ENCODE measurements at places on chromosomes 13 and 19.

GRCh38 chr19:16587833-16588823 is 15.9 kb upstream of the SLC35E1 start:
- DNase-seq: no peak

DNA sequence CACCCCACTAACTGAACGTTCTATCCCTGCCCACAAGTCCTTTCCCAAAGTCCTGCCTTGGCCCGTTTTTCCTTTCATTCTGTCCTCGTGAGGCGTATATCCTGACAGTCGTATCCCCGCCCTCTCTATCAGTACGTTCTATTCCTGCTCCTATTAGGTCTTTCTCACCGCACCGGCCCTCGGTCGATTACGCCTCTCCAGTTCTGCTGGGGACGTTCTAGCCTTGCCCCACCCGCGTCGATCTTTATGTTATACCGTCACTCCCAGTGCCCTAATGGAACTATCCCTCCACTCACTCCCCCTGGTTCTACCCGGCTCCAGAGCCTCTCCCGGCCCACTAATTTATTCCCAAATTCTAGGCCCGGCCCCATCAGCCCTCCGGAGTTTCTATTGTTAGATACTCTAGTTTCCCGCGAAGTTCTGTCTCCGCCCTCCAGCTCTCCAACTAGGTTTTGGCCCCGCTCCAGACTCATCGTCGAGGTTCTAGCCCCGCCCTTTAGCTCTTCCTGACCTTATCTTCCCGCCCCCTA is 2.0 kb downstream of the PLAUR start:
- DNase-seq: no peak

- DNase-seq: no peak
Measured at GRCh38 chr13:109802936-109803335, 16.6 kb upstream of the IRS2 start.

DNA sequence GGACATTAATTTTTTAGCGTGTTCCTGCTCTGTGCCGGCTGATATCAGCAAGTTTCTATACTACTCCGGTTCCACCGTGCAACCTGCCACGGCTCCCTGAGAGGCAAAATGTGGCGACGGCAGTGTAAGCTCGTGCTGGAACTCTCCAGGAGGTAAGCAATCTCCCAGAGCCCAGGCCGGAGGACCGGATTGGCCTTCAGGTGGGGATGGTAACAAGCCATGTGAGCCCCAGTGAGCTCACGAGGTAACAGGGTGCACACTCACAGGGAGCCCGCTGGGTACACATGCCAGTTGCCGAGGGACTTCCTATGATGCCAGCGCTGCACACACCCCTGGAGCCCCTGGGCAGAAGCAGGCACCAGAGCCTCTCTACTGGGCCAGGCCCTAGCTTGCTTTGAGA is 38.5 kb downstream of the NAXD start:
- no peak for DNase-seq

GRCh38 chr19:42074513-42075363 is 1.2 kb upstream of the ZNF574 start:
- no peak for DNase-seq

DNA sequence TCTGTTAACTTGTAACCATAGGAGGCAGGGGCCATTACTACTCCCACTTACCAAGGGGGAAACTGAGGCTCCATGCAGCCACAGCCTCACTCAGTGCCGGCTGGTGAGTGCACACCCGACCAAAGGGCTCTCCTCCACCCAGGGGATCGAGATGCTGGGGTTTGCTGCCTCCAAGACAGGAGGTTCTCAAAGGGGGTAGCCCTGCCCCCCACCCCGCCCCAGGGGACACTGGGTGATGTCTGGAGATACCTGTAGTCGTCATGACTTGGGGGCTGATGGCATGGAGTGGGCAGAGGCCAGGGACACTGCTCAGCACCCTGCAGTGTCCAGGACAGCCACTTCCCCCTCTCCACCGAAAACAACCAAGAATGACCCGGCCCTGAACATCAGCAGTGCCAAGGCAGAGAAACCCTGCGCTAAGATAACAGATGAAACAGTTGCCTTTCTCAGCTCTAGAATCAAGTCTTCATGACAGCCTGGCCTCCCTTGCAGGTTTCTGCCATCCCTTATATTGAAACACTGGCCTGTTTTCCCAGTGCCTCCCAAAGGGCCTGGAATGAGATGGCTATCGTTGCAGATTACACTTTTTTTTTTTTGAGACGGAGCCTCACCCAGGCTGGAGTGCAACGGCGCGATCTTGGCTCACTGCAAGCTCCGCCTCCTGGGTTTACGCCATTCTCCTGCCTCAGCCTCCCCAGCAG is 3.3 kb downstream of the REEP6 start:
- no peak for DNase-seq

- no peak for DNase-seq
Measured at GRCh38 chr19:15721268-15721667, 6.6 kb upstream of the OR10H2 start.

- peak; percentile 89 for DNase-seq
Measured at GRCh38 chr13:36818804-36819738, at the start of gene RFXAP. TSS of gene RFXAP (plus strand) at chr13:36819222. CDS start at chr13:36819358, 136 bp downstream.

DNA sequence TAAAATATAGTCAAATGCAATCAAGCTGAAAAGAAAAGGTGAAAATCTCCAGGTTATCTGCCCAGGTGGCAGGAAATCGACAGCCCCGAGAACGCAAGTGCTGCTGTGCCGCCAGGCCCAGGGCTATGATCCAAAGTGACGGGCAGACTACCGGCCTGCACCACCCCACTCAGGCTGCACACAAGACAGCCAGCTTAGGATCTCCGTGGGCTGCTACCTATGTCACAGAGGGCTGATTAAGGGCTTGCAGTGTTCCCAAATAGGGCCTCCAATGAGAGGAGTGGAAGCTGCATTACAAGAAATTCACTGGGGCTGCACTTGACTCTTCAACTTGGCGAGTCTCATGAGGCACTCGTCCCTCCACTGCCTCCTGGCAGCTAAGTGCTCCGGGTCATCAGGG is 121.8 kb downstream of the CRYL1 start:
- no peak for DNase-seq

- no peak for DNase-seq
Measured at GRCh38 chr13:83168590-83168989, 713.7 kb downstream of the SLITRK1 start.

GRCh38 chr19:17052439-17052838 is 22.8 kb downstream of the HAUS8 start:
- DNase-seq: no peak

DNA sequence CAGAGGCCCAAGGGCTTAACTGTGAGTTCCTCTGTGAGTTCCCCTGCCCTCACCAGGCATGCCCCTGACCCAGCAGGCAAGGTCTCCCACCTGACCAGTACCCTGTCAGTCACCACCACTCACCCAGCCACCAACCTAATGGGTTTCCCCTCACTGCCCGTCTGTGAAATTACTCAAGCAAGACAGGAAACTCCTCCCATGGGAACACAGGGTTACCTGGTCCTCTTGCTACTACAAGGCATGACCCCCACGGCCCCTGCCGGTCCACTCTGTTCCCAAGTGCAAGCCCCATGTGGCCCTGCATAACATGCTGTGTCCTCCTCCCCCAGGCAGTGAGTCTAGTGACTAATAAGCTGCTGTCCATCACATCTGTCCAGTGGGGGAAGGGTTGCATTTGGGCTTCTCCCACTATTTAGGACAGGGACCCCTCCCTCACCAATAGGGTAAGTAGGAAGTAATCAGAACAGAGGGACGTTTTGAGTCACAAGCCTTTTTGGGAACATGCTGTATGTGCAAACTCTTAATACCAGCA is 8.0 kb upstream of the DHRS12 start:
- DNase-seq: no peak

DNA sequence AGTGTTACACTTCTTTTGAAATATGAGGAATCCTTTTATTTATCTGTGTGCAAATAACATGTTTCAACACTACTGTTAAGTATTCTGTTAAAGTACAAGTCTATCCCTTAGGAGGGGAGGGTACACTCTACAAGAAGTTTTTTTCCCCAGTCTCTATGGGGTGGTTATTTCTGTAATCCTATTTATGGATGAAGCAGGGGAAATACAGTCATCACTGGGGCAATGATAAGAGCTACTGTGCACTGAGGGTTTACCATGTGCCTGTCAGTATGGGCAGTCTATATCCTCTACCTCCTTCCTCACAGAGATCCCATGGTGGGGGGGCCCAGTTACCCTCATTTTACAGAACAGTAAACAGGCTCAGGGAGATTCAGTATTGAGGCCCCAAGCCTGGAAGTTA is 16.6 kb upstream of the TRIM13 start:
- DNase-seq: no peak

DNA sequence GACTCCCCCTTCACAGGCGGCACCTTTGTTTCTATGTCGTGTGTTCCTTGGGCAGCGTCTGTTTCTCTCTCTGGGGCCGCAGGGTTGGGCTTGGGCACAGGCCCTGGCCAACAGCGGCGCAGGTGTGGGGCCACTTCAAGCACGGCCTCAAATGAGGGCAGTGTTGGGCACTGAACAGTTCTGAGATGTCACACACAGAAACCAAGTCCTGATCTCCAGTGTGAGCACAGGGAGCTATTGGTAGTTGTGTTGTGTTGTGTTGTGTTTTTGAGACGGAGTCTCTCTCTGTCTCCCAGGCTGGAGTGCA is 42.7 kb downstream of the GATAD2A start:
- no peak for DNase-seq

Measured in activated CD8-positive, alpha-beta memory T cell treated with anti-CD3 and anti-CD28 coated beads for 1 hour (primary cell).